Jurkat, Clone E6-1 (cell line): ENCODE measurements at places on chromosomes 3 and 15.

- DNase-seq = no peak
Measured at GRCh38 chr3:167160781-167161180, 219.3 kb downstream of the ZBBX start.

GRCh38 chr3:24483873-24484272 is 10.8 kb downstream of the THRB start:
- no peak for DNase-seq

DNA sequence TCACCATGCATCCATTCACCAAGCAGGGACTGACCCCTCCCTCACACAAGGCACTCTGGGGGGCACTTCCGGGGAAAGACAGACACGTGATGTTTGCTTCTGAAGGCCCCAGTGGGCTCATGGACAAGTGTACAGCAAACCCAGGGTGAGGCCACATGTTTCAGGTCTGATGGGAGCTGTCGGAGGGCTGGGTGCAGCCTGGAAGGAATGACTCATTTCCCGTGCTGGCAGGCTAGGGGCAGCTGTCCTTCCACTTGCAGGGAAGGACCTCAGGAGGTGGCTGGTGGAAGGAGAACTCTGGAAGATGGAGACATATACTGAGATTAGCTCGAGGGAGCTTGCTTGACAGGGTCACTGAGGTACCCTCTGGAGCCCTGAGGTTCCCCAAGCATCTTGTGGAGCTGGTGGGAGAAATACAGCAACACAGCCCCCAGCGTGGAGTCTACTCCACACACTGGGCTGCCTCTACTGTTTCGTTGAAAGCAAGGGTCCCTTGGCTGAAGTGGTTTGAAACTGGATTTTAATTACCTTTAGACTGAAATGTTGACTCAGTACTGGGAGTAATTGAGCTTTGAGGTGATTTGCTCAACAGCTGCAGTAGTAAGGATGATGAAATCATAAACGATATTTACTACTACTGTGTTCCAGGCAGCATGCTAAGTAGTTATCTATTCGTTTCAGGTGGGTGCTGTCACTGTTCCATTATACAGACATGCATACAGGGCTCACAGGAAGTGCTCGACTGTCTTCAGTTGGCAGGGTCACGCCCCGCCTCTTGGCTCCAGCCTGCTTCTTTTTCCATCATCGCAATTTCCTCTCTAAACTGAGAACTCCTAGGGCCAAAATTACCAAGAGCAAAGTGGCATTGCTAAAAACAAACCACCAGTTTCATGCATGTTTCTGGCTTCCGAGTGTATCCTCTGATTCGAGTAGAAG is 230.4 kb downstream of the ADAMTS17 start:
- peak; percentile 85 for DNase-seq

GRCh38 chr3:136783708-136784191 is 31.6 kb upstream of the STAG1 start:
- DNase-seq = no peak

- no peak for DNase-seq
Measured at GRCh38 chr3:107619549-107619948, 96.8 kb downstream of the BBX start.

GRCh38 chr3:108403686-108404345 is 106.6 kb downstream of the MYH15 start:
- DNase-seq = no peak
